Activated CD4-positive, alpha-beta T cell treated with anti-CD3 and anti-CD28 coated beads for 24 hours (primary cell): ENCODE measurements at places on chromosomes 6 and 20.
A peak's percentile ranks its signal among the peaks of the same experiment; 100 is the strongest.

DNA sequence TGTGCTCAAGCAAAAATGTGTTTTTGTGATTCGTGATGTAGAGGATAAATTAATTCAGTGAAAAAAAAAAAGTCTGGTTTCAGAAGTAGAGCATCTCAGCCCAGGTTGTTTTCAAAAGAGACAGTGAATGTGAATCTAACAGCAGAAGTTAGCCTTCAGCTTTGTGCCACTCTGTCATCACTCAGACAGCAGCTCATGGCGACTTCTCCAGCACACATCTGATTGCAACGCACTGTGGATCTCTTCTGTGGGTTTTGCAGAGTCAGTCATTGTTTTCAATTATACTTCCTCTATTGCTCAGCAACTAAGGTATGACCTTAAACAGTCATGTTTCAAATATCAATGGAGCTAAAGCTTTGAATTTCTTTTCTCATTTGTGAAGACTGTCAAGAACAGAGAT, 335.5 kb upstream of the POU3F2 start:
- no peak for DNase-seq

GRCh38 chr6:41671376-41671775, 33.1 kb downstream of the MDFI start:
- no peak for DNase-seq

DNA sequence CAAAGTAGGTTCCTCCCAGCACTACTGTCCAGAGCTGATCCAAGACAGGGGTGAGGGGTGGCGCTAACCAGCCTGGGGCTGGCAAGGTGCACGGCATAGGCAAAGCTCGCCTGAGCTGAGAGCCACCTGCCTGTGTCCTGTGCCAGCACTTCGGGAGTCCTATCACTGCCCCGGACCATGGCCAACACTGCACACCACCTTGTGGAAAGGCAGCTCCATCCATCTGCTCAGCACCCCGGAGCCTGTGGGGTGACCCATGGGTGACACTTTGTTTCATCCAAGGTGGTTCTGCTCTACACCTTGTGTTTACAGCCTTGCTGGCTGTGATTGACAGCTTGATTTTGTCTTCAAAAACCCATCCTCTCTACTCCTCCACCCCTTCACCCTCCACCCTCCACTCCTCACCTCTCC, 32.9 kb upstream of the GATA5 start:
- DNase-seq, result no peak

DNA sequence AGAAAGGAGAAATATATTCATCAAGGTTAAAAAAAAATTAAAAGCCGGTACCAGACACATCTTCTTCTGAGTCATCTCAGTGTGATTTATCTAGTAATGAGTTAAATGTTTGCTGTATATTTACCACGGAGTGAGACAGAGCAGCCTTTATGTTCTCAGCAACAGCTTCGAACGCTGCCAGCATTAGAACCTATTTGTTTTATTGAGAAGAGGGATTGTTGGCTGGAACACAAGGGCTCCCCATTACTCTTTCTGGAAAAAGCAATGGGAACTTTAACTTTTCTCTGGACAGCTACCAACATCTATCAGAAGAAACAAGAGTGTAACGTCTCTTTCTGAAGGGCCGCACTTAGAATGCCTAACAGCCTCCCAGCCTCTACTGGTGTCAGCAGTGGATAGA, 105.3 kb upstream of the TAB2 start:
- DNase-seq, result no peak

DNA sequence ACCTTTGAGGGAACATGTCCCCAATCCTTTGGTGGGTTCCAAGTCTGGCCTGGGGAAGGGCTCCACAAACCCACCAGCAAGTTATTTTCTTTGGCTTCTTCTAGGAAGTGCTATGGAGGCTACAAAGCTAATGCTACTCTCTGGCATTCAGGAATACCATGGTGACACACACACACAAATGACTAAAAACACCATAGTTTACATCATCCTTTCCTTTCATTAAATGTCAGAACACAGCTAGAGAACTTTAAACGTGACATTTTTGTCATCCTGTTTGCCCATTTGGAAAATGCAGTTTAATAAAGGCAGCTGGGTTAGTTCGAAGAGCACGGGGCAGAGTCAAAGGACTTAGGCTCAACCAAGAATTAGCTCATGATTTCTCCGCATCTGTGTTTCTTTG, 40.2 kb upstream of the PROKR2 start:
- DNase-seq, result no peak

DNA sequence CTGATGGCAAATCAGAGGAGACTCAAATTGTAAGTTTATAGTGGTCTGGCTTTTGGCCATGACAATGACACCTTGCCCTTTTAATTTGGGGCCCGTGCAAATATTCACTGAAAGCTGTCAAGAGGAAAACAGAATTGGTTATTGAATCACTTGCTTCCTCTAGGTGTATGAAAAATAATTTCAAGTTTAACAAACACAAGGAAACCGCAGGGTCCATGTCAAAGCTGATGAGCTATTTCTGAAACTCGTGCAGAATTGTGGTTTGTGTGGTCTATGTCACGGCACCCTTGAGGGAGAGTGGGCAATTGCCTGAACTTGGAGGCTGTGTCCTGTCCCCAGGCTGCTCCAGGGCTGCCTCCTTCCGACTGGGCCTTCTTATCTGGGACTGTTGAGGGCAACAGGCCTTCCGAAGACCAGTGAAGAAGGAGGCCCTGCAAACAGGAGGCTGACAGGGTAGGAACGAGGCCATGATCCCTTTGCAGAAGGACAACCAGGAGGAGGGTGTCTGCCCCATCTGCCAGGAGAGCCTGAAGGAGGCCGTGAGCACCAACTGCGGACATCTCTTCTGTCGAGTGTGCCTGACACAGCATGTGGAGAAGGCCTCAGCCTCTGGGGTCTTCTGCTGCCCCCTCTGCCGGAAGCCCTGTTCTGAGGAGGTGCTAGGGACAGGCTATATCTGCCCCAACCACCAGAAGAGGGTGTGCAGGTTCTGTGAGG, 788 bp downstream of the TRIM40 start:
- DNase-seq, result no peak

- no peak for DNase-seq
Observed at GRCh38 chr6:105300090-105300489, 102.8 kb downstream of the PREP start.

DNA sequence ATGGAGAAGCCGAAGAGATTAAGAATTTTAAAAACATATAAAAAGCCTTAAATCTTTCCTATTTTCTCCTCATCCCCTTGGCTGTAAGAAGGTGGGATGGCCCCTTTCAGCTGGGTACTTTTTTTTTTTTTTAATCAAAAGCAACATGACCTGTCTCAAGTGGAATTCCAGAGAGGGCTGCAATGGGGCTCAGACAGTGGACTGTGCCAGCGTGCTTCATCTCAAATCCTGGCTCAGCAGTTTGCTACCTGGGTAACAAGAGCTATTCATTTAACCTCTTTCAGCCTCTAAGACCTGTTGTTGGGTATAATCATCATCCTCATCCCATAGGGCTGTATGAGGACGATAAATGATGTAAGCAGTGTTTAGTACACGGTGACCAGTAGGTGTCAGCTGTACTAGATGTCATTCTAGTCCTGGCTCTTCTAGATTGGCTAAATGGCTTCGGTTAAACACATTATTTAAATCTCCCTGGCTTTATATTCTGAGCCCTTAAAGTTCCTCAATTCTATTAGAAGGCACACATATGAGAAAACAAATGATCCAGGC, 6.9 kb upstream of the PPP1R3G start:
- no peak for DNase-seq

GRCh38 chr6:104644848-104645247, 214.9 kb downstream of the HACE1 start:
- no peak for DNase-seq

GRCh38 chr6:106527979-106528378, 101.3 kb downstream of the RTN4IP1 start:
- DNase-seq, result no peak

- no peak for DNase-seq
Observed at GRCh38 chr6:9699888-9700287, 715.0 kb downstream of the TFAP2A start.

DNA sequence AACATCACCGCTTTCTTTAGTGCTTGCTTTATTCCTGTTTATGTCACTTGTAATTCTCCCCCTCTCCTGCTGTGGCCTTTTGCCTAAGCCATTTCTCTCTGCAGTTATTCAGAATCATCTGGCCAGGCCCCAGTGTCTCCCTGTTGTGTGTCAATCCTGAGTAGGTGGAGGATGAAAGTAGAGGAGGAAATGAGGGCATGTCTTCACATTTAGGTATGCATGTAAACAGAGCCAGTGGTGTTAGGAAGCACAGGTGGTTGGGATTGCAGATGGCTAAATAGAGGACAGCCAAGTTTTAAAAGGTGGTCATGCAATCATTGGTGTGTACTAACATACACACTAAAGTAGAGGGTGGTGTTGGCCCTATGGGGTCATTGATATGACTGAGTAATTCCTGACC, 5.2 kb downstream of the PRSS35 start:
- no peak for DNase-seq

GRCh38 chr6:35247642-35248231, 11.8 kb upstream of the ZNF76 start:
- no peak for DNase-seq

- DNase-seq, result peak; percentile 92
Observed at GRCh38 chr20:47356526-47357295, at the start of gene ZMYND8. Gene ZMYND8 (minus strand): TSS chr20:47356699. CDS start chr20:47356670, 29 bp downstream.

DNA sequence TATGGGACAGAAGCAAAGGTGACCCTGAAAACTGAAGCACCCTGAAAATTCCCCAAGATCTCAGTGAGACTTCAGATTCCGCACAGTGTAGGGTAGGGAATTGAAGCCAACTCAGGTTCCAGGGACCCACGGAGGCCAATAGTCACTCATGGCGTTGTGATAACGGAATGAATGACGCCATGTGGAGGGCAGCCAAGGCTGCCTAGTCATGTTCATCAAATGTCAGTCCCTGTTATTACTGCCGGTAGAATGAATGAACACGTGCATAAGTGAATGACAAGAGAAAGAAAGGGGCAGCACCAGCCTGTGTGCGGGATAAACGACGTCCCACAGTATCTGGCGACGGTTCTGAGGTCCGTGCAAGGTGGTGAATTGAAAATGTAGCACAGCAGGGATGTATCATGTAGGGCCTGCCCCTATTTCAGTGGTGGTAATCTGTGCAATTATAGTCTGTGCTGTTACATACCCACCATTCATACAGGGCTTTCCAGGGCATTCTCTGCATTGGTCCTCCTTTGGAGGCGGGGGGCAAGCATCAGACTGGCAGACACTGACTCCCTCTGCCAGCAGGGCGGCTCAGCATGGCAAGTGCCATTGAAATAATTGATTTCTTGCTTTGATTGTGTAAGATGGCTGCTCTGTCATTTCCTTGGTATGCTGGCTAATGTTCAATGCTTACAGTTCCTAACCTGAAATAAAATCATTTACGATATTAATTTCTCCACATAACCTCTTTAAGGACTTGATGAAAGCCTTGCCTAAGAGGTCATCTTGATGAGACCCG, 386.9 kb downstream of the CDH4 start:
- no peak for DNase-seq

- DNase-seq, result no peak
Observed at GRCh38 chr20:23153696-23154341, 67.7 kb upstream of the CD93 start.

GRCh38 chr20:56909918-56910714, 281.0 kb downstream of the TFAP2C start:
- no peak for DNase-seq

DNA sequence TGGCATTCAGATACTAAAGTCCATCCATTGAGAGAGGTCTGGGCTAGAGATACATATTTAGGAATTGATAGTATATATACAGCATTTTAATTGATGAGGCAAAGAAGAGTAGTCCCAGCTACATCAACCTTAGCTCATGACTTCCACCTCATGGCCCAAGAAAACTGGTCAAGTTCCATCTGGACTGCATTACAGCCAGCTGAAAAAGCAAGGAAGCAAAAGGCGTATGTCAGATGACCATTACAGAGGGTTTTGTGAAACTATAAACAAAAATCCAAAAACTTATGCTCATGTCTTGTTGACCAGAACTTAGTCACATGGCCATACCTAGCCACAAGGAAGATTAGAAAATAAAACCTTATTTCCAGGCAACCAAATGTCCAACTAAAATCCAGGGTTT, 46.8 kb upstream of the RNF146 start:
- no peak for DNase-seq

- no peak for DNase-seq
Observed at GRCh38 chr20:58822748-58823730, 27.7 kb downstream of the GNAS-AS1 start.

GRCh38 chr6:169801396-169802160, 50.2 kb downstream of the ERMARD start:
- no peak for DNase-seq

GRCh38 chr6:121806116-121806515, 370.7 kb downstream of the GJA1 start:
- DNase-seq, result no peak

- DNase-seq, result no peak
Observed at GRCh38 chr6:119327810-119328209, 21.8 kb downstream of the MAN1A1 start.

DNA sequence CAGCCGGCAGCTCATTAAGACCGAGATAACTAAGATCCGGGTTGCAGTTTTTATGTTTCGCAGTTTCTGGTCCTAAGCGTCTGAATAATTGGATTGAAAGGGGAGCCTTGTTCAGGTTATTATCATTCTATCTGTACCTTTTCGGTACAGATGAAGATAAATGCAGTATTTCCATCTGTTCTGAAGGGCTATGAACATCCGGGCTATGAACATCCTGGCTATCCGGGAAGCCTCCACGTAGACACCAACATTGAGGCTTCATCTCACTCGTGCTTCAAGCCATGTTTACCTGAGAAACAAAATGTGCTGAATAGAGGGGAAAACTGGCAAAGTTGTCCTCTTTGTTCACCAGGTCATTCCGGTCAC, 399 bp upstream of the REPS1 start:
- DNase-seq, result no peak

DNA sequence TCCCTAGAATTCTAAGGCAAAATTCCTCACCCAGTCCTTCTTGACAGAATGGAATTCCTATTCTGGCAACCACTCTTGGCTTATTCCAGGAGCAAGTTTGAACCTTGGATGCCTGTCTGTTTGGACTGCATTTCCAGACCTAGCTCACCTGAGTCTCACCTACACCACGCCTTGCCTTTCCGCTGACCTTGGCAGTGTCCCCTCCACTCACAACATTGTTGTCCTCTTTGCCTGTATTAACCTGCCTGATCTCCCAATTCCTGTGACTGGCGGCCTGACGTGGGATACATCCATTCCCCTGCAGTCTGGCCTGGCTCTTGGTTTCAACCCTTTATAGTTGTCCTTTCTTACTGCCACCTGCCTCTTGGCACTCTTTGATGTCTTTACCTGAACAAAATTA, 281.4 kb upstream of the SOX4 start:
- no peak for DNase-seq
